ENCODE measurements at places on chromosomes 5 and 9.

GRCh38 chr5:32571128-32571527, 14.2 kb upstream of the SUB1 start:
- no peak for DNase-seq

DNA sequence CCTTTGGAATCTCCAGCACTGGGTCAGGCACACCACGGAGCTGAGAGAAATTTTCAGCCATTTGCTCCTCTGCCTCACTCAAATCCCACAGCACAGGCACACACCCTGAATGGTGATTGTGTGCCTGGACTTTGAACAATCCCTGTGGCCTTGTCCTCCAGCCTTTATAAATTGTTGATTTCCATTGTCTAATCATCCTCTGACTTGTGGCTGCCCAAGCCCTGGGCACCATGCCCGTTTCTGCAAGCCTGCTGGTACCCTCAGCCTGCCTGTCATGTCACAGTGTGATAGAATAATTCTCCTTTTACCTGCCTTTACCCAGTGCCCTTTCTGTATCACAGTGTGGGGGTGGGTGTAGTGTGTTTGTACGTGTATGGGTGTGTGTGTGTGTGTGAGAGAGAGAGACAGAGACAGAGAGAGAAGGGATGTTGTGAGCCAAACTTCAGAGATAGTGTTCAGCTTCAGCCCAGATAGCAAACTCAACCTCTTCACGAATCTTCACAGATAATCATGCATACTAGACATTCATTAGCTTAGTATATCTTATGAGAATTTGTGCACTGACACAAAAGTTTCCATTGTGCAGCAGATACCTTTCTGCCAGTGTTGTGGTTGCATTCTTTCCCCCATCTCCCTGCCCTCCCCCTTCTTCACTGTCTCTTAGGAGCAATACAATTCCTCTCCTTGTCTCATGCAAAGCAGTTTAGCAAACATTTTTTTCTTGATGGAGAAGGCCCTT, 27.8 kb upstream of the SLC44A1 start:
- DNase-seq = no peak

- no peak for DNase-seq
Observed at GRCh38 chr9:82650368-82650767, 412.6 kb downstream of the RASEF start.

DNA sequence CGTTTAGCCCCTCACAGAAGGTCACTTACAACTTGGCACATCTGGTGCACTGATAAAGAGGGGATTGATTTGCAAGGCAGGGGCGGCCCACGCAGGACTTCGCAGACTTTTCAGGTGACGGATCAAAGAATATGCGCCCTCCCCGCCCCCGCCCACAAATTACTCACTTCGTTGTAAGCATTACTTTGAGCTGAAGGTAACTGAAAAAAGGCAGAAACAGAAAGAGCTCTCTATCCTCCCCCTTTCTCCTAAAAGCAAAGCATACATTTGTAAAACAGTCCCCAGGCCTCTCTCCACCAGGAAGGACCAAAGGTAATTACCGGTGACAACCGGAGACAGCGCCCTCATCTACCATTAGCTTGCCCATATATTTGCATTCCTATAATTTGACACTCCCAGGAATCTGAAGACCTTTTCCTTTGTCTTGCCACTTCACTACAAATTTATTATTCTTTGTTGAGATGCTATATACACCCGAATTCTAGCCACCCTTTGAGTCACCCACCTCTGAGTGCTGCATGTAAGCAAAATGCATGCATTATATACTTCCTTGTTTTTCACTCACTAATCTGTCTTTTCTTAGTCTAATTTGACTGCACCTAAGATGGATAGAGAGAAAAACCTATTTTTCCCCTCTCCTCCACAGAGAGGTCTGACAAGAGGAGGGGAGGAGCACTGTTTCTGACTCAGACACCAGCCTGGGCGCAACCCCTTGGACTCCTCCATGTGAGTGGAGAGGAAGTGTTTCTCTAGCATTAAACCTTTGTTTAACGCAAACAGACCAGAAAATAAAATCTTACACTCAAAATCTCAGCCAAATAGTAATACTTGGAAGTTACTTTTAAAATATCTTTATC, 74.7 kb upstream of the SPIN1 start:
- no peak for DNase-seq

DNA sequence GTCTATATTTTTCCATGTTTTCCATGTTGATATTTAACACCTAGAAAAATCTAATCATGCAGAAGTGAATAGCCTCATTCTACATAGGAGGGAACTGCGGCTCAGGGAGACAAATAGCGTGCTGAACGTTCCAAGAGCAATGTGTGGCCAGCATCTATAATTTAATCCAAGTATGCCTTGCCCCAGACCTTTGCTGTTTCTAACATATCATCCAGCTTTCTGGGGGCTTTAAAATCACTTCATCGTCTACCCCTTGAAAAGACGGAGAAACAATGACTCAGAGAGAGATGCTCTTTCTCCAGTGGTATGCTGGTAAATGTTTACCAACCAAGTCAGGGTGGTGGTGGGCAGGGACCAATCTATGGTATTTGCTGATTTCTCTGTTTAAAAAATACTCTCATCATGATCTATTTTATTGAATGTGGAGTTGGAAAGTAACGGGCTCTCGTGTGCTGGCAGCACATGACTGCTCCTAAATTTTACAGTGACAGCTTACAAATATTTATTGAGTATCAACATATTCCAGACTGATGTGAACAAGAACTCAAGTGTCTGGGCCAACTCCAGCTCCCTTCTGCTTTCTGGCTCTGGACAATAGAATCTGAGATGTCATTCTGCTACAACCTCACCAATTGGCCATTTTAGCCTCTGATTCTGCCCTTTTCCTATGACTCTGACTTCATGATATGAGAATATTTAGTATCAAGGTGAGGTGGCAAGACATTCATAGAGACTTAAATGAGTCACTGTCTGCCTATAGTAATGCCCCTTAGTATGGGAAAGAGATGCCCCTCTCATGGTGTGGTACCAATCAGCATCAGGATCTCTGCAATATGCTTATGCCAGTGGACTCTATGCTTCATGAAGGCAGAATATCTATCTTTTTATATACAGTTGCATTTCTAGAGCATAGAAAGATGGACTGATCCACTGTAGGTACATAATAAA, 407.4 kb upstream of the TNC start:
- DNase-seq = no peak

- DNase-seq = no peak
Observed at GRCh38 chr5:10465726-10466125, 24.0 kb downstream of the ROPN1L start.

GRCh38 chr5:14151416-14151815, 8.3 kb downstream of the TRIO start:
- no peak for DNase-seq

- no peak for DNase-seq
Observed at GRCh38 chr9:112086627-112087026, 88.5 kb downstream of the SUSD1 start.

- no peak for DNase-seq
Observed at GRCh38 chr5:92800365-92800764, 780.7 kb downstream of the NR2F1-AS1 start.

GRCh38 chr5:137638841-137639240, 97.0 kb downstream of the KLHL3 start:
- no peak for DNase-seq

DNA sequence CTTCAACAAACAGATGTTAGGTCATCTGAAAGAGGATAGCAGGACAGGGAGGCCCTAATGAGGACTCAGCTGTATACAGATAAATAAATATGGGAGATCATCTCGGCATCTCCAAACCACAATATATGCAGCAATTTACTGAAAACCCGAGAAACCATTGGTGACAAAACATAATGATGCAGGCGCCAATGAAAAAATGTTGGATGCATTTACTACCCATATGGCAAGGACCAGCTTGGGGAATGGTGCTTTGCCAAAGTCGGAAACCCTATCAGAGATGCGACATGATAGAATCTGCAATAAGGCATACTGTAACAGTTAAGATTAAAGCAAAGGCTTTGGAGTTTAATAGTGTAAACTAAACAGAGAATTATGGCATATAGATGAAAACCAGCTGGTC, 92.0 kb downstream of the SNCAIP start:
- DNase-seq = no peak

- DNase-seq = no peak
Observed at GRCh38 chr9:91362051-91362611, 413 bp upstream of the AUH start.
